NCI-H2107 (cell line): ENCODE measurements at places on chromosomes 11 and 22.

- DNase-seq = no peak
Observed at GRCh38 chr22:45631140-45631840, 40.3 kb upstream of the ATXN10 start.

DNA sequence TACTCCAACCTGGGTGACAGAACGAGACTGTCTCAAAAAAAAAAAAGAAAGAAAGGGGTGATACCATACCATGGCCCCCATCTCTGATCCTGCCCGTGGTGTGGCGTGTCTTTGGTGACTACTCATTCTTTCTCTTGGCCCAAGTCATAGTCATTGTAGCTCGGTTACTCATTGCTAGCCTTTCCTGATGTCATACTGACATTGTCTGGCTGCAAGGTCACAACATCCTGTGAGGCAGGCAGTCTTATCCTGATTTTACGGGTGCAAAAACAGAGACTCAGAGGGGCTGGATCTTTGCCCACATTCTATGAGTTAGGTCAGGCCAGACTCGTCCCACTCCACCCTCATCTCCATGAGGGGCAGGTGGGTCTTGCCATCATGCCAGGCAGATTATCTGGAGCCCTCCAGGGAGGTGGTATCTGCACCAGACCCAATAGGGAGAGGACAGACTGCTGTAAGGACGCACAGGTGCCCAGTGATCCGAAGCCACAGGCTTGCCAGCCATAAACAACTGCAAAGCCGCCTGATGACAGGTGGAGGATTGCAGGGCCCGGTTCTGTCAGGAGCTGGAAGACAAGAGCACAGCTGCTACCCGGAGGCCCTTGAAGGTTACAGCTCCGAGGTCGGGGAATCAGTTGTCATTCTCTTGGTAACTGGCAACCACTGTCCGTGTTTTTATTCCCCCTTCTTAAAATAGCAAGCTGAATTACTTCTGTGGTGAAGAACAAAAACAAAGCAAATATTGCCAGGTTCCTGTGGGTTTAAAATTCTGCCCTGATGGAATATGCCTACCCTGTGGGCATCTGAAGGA lies 13.8 kb downstream of the TOM1 start:
- no peak for DNase-seq

DNA sequence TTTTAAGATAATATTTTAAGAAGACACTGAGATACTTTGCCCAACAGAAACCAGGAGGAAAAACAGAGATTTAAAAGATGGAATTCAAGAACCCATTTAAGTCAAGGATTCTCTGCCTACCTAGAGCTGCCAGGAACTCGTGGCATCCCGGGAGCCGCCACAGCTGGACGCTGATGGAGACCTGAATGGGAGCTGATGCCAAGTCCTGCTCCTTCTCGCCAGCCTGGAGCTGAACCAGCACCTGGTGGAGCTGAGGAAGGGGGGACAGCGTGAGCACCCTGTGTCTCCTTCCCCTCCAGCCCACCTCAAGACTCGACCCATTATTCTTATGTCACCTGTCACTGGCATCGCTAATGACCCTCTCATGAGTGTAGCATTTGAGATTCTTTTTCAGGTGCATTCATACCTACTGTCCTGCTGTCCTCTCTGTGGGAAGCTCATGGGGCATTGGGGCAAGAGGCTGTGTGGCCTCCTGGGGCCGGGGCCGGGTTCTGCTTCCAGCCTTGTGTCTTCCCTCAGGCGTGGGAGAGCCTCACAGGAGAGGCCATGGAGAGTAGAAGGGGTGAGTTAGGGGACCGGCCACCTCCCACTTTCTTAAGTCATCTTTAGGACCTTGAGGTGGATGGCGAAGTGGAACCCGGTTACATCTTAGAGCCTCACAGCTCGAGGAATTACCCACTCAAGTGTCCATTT lies 70.8 kb upstream of the PITPNB start:
- DNase-seq = no peak

DNA sequence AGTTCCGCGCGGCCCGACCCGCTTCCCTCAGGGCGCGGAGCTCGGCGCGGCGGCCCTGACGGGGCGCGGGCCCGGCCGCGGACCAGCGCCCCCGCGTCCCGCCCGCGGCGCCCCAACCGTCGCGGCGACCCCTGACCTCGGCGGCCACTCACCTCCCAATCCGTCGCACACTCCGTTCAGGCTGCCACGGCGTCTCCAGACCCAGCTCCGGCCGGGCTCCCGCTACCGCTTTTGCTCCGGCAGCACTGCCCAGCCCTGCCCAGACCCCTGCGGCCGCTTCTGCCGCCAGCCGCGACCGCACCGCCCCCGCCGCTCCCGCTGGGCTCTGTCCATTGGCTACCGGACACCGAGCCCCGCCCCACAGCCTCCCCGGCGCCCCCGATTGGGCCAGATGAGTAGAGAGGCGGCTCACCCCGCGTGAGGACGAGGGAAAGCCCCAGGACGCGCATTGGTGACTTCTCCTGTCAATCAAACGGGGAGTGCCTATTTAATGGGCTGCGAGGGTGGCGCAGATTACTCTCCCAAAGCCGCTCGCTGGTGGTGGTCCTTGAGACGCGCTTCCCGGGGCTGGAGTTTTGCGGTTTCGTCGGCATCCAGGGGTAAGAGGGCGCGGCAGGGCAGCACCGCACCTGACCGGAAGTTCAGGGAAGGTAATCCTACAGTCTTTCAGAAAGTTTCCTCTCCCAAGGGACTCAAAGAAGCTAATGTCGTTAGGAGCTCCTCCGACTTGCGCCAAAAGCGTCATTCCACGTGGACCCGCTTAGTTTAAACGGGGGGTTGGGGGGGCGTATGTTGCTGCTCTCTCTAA lies at the start of gene PACSIN2:
TSS of gene PACSIN2 (minus strand) at position 281 of the 808 bp plus-strand sequence. CDS start 103,069 bp downstream, outside the sequence.
- DNase-seq = peak; percentile 90

DNA sequence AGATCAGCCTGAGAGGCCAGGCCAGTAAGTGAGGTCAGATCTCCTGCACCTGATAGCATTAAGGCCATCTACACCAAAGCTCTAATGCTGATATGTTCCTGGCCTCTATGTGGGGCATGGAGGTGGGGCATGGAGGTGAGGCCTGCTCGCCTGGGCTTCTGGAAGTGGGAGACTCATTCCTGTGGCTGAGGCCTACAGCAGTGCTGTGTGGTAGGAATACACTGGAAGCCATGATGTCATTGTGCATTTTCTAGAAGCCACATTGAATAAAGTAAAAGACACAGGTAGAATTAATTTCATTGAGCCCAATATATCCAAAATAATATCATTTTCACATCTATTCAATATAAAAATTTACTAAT lies 2.7 kb downstream of the PNPLA3 start:
- no peak for DNase-seq

GRCh38 chr11:13384908-13385640 lies 77.9 kb downstream of the BTBD10 start:
- DNase-seq = no peak

DNA sequence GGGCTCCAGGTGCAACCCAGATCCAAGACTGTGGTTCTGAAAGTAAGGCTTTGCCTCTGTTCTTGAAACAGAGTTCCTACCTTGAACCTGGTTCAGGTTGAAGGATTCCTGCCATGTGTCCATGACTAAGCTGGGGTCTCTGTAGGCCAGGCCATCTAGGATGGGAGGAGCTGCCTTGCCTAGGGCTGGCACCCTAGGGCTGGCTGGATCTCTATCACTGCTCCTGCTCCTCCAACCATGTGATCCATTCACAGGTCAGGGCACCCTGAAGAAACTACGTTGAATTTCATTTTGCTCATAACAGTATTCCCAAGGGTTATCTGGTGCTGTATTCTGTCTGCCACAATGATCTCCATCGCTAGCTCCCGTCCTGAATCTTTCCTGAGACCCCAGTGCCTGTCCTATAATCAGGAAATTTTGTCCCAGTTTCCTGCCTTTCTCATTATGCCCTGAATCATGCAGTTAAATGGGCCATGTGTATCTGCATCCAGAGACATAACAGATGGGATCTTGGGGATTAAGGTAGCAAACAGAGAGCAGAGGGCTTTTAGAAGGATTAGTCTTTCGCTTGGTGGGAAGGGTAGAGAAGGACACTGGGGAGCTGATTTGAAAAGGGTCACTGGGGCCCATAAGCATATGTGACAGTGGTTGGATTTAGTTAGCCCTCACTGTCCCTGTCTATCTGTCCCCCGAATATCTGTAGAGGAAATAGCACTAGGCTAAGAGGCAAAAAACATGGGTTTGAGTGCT lies 98.2 kb upstream of the MTMR2 start:
- no peak for DNase-seq

DNA sequence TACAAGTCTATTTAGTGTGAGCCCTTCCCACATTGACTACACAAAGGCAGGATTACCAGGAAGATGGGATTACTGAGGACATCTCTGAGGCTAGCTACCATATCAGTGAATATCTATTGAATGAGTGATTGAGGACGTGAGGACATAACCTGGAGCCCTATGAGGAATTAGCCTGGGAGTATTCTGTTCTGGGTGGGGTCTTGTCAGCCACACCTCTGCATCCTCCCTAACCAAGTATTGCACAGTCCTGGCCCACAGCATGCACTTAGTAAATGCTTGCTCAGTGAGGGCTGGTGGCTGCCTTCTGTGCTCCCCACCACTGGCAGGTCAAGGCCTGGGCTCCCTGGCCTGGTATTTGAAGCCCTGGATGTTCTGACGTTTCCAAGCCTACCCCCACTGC lies 14.8 kb downstream of the DUSP18 start:
- DNase-seq = no peak

DNA sequence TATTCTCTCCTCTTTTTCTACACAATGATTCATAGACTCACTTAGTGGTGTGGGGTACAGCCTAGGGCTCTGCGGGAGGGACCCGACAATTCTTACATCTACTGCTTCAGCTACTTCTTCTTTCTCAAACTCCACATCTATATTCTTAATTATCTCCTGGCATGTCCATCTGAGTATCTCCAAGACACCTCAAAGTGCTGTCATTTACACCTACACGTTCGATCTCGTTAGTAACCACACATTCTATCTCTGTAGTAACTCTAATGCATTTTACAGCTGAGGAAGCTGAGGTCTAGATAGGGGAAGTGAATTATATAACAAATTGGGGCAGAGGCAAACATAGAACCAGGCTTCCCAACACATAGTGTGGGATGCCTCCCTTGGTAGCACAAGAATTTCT lies 27.7 kb upstream of the RRM1 start:
- DNase-seq = no peak

DNA sequence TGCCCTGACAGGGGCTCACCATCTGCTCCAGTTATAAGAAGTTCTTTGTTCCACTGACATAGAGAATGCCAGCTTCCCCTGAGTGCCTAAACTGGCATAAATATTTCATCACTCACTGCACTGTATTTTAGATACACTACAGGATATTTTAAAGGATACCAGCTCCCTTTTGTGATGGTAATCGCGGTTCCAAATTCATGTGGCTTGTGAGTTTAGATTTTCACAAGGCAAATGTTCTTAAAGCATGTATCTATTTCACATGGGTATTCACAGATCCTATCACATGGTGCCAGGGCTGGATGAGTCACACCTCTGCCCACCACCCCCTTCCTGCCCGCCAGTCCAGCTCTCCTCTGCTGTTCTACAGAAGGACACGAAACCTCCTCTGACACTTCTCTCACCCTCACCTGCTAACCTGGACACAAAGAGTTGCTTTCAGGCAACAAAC lies 105.5 kb downstream of the KCNC1 start:
- DNase-seq = peak; percentile 35

- DNase-seq = no peak
Observed at GRCh38 chr22:25690798-25691197, 51.2 kb upstream of the MYO18B start.

- no peak for DNase-seq
Observed at GRCh38 chr11:130473795-130474377, 25.4 kb downstream of the ADAMTS15 start.

DNA sequence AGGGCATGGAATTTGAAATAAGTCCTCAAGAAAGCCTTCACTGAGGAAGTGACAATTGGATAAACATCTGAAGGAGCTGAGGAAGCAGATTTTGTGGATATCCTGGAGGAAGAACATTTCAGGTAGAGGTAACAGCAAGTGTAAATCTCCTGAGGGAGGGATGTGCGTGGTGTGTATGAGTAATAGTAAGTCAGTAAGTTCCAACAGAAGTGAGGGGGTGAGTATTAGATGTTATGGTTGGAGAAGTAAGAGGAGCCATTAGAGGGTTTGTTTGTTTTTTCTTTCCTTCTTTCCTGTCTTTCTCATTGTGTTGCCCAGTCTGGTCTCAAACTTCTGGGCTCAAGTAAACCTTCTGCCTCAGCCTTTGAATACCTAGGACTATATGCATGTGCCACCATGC lies 29.0 kb downstream of the ANKRD42 start:
- no peak for DNase-seq

GRCh38 chr11:69204941-69205742 lies 49.4 kb downstream of the SMIM38 start:
- no peak for DNase-seq

GRCh38 chr11:67013511-67014045 lies 9.4 kb upstream of the SYT12 start:
- DNase-seq = no peak

DNA sequence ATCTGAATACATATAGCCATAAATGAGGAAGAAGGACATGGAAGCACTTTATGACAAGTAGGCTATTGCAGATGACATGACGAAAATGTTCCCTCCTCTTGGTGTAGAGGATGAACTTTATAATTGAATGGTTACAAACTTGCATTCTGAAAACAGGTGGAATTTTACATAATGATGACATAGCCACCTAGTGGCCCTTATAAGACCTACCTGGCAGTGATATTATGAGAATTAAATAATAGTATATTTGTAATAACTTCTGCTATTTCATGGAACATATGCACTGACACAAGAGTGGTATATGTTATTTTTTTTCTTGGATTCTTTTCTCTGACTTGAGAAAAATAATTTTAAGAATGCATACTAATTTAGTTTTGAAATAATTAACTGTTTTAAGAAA lies 22.9 kb downstream of the TRIM22 start:
- no peak for DNase-seq

DNA sequence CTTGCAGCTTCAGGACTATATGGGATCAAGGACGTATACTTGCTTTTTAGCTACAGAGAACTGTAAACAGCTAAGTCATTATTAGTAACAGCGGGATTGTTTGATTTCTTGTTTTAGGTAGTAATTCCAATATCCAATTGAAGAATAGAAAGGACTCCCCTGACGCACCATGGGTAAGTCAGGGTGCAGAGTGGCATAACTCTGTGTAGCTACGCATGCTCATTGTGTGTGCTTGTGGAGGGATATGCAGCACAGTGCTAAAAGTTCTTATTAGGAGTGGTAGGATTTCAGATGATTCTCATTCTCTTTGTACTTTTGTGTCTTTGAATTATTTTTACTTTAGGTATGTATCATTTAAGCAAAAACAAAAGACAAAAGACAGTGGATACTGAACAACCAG lies 7.7 kb upstream of the PEX26 start:
- no peak for DNase-seq
